ENCODE measurements at places on chromosomes 4 and X.

- DNase-seq, result no peak
Observed at GRCh38 chrX:136635235-136635634, 12.7 kb upstream of the CD40LG start.

- no peak for DNase-seq
Observed at GRCh38 chr4:111959222-111959621, 186.0 kb upstream of the FAM241A start.

- DNase-seq, result peak; percentile 91
Observed at GRCh38 chr4:56958111-56958517, 19.3 kb downstream of the NOA1 start.

DNA sequence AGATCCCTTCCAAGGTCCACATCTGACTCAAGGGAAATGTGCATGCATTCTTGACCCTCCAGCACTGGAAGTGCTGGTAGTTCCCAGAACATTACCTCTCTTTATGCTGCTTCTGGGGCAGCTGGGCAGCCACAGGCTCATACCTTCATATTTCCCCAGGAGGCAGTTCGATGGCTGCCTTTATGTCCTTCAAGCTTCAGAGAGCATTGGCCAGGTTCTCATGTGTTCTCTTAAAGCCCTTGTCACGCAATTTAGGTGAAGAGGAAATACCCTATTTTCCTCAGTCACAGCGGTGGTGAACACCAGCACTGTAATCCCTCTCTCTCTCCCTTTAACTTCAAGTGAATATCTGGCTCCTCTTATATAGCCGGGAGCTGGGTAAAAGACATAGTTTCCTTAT, 134.3 kb downstream of the MID1IP1 start:
- DNase-seq, result no peak

DNA sequence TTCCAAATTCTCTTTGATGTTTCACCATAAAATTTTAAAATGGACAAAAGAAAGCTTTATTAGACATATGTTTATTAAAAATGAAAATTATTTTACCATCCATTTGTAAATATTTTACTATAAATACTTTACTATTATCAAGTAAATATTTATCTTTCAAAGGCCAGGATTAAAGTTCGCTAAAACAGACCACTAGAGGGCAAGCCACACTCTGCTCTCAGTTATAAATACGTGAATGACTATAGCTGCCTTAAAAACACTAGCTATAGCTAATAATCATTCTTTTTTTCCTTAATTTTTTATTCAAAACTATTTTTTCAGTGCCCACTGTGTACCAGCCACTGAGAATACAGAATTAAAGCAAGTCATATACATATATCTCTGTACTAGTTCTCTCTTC, 38.6 kb downstream of the UNC5C start:
- no peak for DNase-seq

DNA sequence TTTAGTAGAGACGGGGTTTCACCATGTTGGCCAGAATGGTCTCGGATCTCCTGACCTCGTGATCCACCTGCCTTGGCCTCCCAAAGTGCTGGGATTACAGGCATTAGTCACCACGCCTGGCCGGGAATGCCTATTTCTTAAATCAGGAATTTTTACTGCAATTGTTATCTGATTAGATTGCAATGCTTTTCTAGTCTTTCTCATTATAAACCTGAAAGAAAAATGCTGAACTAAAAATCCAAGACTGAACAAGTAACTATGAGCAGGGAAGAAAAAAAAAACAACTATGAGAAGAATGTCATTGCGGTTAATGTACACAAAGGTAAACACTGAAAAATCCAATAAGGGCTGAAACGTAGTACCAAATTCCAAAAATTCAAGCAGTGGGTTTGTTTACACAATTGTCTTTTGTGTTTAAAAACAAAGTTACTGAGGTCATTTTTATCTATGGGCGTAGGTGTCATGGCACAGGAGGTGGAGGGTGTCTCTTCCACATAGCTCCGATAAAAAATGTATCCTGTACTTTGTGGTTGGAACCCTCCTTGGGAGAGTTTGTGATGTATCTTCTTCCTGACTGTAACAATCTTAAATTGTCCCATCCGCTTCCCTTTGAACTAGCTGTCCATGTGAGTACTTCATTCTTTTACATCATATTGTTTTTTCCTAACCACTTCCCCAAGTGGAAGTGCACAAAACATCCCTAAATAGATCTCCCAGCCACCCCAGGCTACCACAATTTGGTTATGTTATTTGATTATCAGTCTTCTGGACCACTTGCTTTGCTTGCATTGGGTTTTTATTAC, 11.1 kb upstream of the TMEM156 start:
- DNase-seq, result no peak

- DNase-seq, result no peak
Observed at GRCh38 chrX:68944211-68944610, 115.4 kb downstream of the EFNB1 start.

GRCh38 chrX:97524997-97525396, 641.3 kb downstream of the RPA4 start:
- DNase-seq, result no peak

DNA sequence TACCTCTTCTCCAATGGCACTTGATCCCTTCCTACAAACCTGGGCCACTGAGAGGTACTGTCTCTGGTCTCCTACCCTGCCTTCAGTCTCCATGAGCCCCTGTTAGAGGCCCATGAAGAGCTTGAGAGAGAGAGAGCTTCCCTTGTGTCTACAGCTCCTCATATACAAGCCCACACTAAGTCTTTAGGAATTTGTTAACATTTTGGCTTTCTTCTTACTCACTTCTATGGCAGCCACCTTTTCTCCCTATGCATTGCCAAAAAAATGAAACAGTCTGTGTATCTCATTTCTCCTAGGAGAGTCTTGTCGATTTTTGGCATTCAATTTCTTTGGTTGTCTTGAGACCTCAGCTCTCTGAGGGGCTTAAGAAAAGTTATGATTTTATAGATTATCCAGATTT, 90.9 kb upstream of the LNX1 start:
- no peak for DNase-seq

DNA sequence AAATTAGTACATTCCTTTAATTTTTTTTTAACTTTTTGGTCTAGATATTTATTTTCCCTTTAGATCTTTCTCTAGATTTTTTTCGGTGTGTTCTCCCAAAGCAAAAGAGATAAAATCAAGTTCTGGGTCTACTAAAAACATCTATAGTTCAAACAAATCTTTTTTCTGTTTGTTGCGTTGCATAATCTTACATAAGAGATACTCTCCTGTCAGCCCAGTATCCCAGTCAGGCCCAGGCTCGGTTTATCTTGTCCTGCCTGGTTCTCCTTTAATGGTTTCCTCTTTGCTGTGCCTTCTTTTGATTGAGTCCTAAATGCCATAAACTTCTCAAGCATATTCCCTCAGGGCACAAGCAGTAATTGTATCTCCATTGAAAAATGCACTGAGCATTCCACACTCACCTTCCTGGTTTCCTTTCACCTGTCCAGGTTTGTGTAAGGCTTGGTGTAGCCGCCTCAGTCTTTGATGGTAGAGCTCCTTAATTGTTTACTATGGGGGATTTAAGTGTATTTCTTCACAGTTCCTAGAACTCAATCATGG, 104.9 kb downstream of the TMEM131L start:
- DNase-seq, result no peak

- DNase-seq, result no peak
Observed at GRCh38 chr4:72326692-72327632, 242.1 kb downstream of the ADAMTS3 start.

- DNase-seq, result peak; percentile 51
Observed at GRCh38 chr4:89661173-89661899, 175.6 kb downstream of the SNCA start.

- DNase-seq, result no peak
Observed at GRCh38 chrX:24839331-24839730, 145.6 kb downstream of the POLA1 start.

GRCh38 chr4:174553828-174554227, 31.5 kb upstream of the HPGD start:
- DNase-seq, result no peak

Data from non-pigmented ciliary epithelial cell (primary cell).